ENCODE measurements at places on chromosomes 12 and 14.

DNA sequence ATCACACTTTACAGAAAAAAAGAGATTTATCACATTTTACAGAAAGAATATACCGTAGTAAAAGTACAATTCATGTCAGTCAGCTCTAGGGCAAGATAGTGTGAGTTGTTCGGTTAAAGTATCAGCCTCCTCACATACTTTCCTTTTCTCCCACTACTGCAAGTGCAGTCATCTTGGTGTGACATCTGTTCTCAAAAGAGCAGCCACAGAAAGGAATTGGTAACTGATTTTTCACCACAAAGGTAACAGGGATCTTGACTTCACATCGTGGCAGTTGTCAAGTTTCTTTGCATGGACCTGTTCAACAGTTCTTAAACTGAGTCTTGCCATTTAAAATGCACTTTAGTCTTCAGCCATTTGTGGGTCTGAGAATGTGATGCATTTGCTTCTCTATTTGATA, 5.0 kb upstream of the E2F7 start:
- DNase-seq, result no peak

DNA sequence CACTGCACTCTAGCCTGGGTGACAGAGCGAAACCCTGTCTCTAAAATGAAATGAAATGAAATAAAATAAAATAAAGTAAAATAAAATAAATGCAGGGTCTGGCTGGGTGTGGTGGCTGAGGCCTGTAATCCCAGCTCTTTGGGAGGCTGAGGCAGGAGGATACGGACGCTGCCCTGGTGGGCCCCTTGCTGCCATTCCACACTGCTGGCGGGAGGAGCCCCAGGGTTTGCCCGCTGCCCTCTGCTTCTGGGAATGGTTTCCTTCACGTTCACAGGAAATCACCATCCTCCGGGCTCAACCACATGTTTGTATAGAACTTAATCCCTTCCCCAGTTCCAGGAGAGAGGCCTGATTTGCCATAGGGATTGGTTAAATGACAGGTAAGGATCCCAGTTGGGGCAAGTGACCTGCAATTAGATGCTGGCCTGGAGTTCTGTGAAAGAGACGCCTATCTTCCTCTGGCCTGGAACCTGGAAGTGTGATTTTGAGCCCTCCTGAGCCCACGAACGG, 29.3 kb downstream of the CALM1 start:
- no peak for DNase-seq

DNA sequence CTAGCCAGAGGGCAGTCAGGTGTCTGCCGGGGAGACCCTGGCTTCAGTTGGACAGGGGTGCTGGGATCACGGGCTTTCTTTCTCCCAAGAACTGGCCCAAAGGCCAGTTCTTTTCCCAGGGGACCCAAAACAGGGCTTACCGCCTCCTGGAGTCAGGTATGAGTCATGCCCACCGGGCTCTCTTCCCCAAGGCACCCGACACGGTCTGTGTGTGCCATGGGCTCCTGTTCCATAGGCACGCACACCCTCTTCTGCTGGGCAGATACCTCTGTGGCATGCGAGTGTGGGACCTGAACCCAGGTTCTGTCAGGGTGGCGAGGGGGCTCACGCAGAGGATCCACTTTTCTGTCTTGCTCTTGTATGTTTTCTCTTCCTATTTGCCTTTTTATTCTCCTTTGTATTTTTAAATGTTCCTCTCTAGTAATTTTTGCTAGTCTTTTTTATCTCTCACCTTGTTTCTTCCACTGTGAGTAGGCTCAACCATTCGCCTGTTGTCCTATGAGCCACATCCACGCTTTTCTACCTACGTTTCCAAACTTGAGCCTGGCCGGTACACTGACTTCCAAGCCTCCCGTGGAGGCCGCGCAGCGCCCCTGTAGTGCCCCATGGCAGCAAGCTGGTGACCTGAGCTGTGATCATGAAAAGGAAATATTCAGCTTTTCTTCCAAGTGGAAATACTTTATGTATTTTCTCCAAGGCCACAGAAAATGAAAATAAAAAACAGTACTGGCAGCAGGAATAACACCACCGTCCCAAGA, 362.2 kb downstream of the CACNA1C start:
- DNase-seq, result no peak

DNA sequence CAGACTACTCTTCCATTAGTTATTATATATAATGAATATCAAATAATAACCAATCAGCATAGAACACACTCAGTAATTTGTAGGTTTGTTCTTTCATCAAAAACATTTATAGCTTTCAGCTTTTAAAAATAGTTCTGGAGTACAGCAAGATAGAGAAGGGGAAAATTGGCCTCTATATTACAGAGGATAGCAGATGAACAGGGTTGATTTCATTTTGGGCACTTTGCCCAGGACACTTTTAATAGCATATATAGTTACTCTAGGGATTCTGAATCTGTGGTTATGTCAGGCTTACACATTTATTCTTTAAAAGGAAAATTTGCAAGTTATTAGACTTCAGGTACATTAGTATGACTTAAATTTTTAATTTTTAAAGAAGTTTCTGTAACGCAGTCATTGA, 52.6 kb downstream of the IFT81 start:
- DNase-seq, result no peak

DNA sequence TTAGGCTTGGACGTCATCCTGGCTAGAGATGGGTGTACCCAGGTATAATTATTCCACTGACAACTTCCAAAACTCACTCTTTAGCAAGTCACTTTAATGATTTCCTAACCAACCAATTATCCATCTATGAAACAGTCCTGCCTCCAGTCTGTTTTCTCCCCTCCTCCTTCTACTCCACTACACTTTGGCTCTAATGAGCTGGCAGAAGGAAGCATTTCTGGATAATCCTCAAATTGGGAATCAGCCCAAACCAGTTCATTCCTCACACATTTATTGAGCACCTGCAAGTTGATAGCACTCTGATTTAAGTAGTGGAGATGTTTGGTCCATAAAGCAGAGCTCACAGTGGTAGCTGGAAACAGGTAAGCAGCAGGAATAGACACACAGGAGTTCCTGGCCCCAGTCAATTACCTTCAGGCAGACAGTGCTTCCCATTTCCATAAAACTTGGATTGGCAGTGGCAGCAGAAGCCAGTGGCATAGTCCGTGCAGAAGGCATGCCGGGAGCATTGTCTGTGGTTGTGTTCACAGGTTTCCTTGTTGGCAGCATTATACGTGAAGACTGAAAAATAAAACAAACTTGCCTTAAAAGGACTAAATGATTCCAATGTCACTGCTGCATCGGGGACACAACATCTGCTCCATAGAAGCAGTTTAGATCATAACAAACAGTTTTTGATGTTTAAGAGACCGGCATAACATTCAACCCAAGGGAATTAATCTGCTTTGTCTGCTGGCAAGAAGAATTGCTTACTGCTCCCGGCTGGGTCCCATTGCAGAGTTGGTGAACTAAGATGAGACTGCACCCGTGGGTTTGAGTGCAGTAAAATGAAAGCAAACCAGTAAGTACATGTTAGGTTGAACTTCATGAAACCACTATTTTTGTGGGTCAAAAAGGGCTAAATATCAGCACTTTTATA, 26.2 kb downstream of the NID2 start:
- no peak for DNase-seq

DNA sequence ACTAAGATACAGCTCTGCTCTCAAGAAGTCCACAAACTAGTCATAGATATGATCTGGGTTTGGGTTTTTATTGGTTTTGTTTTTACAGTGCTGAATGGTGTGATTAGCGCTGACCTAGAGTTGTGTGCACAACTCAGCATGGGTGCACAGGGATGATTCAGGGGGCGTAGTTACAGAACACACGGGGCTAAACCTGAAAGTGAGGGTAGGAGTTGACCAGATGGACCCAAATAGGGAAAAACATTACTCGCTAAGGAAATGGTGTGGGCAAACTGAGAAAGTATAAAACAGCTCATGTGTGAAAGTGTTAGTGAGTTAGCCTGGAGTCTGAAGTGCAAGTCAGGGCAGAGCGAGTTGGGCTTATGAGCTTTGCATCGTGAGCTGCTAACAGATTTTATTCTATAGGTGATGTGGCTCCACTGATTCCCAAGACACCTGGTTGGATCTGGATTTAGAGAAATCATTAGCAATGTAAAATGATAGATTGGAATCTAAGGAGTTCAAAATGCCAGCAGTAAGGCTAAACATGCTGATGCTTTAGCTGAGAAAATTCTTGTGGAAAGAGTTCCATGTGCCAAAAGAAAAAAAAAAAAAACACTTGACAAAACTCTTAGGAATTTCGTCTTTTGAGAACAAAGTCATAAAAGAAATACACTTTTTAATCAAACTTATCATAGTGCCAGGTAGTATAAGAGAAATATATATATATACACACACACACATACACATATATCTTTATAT, 134.9 kb downstream of the SLC5A8 start:
- DNase-seq, result no peak

DNA sequence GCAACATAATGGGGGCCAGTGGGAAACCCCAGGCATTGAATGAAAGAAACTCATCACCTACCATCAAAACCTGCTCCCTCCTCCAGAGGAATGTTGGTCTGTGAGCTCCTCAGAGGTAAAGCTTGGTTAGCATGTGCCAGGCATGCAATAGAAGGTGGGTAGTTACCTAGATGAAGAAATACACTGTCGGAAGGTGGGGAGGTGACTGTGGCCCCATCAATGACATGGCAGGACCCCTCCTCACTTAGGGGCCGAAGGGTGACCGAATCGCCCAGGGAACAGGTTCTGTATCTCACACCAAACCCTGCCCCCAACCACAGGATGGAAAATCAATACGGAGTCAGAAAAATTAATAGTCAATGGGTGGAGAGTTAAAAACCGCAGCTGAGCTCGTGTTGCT, 135.6 kb downstream of the BCL11B start:
- no peak for DNase-seq

All from activated CD4-positive, alpha-beta T cell treated with anti-CD3 and anti-CD28 coated beads, Interleukin-2, amount 10 ng/mL, durations not matched to agents 7 days and 5 days (primary cell).